Activated CD4-positive, alpha-beta T cell treated with anti-CD3 and anti-CD28 coated beads, Interleukin-2, amount 10 ng/mL, durations not matched to agents 24 days and 14 days (primary cell): ENCODE measurements at places on chromosomes 13 and 19. TPM values are rescaled to one million over a fixed set of nuclear protein-coding genes. Genes with fewer than 3 reads are reported as not detected.

GRCh38 chr19:1171755-1172352 is 2.2 kb downstream of the SBNO2 start:
- no peaks in the 10 kb centered on the region for H3K27me3 ChIP-seq
- H3K4me1 ChIP-seq, result peaks cover 21% of the 10 kb centered on the region
- no peak for DNase-seq
- H3K4me3 ChIP-seq, result peak overlapping the region; percentile 27

DNA sequence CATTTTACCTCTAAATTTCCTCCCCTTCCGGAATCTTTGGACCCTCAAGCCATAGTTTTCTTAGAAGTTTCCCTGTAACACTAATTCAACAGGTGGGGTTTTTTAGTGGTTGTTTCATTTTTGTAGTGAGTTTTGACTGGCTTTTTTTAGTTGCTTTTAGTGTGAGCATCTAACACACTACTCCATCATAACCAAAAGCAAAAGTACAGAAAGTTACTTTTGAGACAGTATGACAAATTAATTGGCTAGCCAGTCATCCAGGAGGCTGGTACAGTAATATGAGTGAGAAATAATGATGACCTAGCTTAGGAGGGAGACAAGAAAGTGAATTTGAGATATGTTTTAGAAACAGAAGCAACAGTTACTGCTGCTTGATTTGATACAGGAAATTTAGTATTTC is 71.5 kb downstream of the DNAJC15 start:
- no peak overlapping the region for H3K4me3 ChIP-seq
- peak overlapping the region; percentile 14 for H3K27ac ChIP-seq
- H3K27me3 ChIP-seq, result no peaks in the 10 kb centered on the region

DNA sequence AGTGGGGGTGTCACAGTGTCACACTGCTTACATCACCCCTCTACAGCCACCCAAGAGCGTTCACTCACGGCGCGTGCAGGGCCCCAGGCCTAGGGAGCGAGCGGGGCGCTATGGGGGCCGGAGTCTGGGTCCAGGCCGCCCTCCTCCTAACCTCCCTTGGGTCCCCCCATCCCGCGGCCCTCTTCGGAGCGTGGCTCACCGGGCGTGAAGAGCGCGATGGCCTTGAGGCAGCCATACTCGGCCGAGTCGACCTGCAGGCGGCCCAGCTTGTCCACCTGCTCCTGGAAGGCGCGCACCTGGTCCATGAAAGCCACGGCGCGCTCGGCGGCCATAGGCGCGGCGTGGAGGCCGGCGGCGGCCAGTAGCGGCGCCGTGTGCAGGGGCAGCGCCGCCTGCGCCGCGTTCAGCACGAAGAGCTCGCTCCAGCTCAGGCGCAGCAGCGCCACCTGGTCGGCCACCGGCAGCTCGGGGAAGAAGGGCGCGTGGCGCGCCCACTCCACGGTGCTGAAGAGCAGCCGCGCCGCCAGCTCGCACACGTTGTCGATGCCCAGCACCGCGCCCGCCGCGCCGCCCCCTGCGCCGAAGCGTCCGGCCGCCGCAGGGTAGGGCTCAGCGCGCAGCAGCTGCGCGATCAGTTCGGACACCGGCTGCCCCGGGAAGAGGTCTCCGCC is 9.4 kb downstream of the OCEL1 start:
- peak overlapping the region; percentile 84 for H3K4me3 ChIP-seq
- peak; percentile 93 for DNase-seq
- H3K27me3 ChIP-seq, result no peaks in the 10 kb centered on the region
- peaks cover 9% of the 10 kb centered on the region for H3K36me3 ChIP-seq

GRCh38 chr19:42069619-42070351 is at the start of gene GRIK5:
TSS of gene GRIK5 (minus strand) at chr19:42070206. CDS start at chr19:42065770, 4,436 bp downstream.
- H3K4me3 ChIP-seq, result peak within 1 kb of the TSS; percentile 39
- DNase-seq, result no peak
- H3K27ac ChIP-seq, result no peak within 1 kb of the TSS
- H3K36me3 ChIP-seq, result no peaks in the 10 kb centered on the region

- H3K36me3 ChIP-seq, result peaks cover 2% of the 10 kb centered on the region
- H3K4me1 ChIP-seq, result peaks cover 28% of the 10 kb centered on the region
- peak; percentile 74 for DNase-seq
- H3K4me3 ChIP-seq, result peak overlapping the region; percentile 57
- H3K27me3 ChIP-seq, result peaks cover 15% of the 10 kb centered on the region
Measured at GRCh38 chr13:111011899-111012298, 97.0 kb upstream of the ANKRD10 start.

The ARL11 gene
- total RNA-seq, result 0.65 and 0.76 TPM in 2 replicates

DNA sequence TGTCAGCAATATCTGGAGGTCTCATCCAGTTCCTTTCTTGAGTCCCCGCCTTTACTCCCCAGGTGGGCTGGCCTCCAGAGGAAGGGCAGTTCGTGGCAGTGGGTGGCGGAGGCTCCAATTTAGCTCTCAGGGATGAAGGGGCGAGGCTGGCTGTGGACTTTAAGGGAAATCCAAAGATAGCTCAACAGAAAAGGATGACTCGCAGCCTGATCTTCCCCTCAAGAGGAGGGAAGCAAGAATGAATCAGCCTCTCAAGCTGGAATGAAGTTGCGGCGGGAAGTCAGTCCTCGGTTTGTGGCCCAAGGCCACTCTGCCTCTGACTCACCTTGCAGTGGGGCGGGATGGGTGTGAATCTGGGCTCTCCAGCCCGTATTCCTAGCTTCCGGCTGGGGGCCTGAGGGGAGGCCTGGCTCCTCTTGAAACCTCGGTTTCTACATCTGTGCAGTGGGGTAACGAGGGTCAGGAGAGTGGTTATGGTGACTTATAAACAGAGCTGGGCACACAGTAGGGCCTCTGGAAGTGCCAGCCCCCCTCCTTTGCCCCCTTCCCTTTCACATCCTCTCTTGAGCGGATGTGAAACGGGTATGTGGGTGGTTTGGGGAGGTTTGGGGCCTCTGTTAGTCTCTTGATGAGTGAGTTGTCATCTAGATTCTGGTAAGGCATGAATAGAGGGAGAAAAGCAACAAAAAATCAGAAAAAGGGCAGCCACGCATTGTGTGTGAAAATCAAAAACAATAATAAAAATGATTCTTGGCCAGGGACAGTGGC is 10.5 kb upstream of the SMG9 start:
- peak overlapping the region; percentile 88 for H3K27ac ChIP-seq
- DNase-seq, result peak; percentile 93
- peaks cover 79% of the 10 kb centered on the region for H3K36me3 ChIP-seq
- H3K27me3 ChIP-seq, result no peaks in the 10 kb centered on the region
- peaks cover 87% of the 10 kb centered on the region for H3K4me1 ChIP-seq

The GRIK5 gene
- total RNA-seq, result 3.9 and 4.9 TPM in 2 replicates

GRCh38 chr19:55080968-55081769 is 5.5 kb downstream of the EPS8L1 start:
- peak overlapping the region; percentile 85 for H3K4me3 ChIP-seq
- H3K27ac ChIP-seq, result peak overlapping the region; percentile 89
- peaks cover 37% of the 10 kb centered on the region for H3K27me3 ChIP-seq
- H3K36me3 ChIP-seq, result peaks cover 3% of the 10 kb centered on the region
- DNase-seq, result peak; percentile 98

DNA sequence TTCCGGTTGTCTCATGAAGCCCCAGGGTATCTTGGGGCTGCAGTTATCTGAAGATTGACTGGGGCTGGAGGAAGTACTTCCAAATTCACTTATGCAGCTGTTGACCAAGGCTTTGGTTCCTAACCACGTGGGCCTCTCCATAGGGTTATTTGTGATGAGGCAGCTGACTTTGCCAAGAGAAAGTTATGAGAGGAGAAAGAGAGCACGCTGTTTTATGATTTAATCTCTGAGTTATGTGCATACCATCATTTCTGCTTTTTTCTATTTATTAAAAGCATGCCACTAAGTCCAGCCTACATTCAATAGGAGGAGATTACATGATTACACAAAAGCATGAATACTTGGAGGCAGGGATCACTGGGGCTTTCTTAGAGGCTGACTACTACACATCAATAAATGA is 215.5 kb downstream of the NHLRC3 start:
- H3K4me3 ChIP-seq, result no peak overlapping the region
- DNase-seq, result no peak
- H3K4me1 ChIP-seq, result peaks cover 2% of the 10 kb centered on the region

DNA sequence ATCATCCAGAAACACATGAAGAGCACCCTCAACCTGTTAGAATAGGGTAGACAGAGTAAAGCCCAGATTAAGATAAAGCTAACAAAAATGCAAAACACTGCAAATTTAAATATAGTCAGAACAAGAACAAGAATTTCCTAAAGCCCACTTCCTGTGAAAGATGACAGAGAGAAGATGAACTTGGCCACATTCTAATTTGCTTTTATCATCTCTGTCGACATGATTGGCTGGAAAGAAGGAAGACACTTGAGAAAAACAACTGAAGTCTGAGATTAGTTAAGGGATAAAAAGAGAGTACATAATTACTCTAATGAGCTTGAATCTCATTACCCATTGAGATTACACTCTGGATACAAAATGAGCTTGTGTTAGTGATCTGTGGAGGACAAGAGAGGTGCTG is 537.6 kb downstream of the KLF5 start:
- no peaks in the 10 kb centered on the region for H3K36me3 ChIP-seq
- no peak for DNase-seq
- H3K27ac ChIP-seq, result no peak overlapping the region
- no peak overlapping the region for H3K4me3 ChIP-seq
- peaks cover 2% of the 10 kb centered on the region for H3K27me3 ChIP-seq
- H3K4me1 ChIP-seq, result peaks cover 7% of the 10 kb centered on the region

DNA sequence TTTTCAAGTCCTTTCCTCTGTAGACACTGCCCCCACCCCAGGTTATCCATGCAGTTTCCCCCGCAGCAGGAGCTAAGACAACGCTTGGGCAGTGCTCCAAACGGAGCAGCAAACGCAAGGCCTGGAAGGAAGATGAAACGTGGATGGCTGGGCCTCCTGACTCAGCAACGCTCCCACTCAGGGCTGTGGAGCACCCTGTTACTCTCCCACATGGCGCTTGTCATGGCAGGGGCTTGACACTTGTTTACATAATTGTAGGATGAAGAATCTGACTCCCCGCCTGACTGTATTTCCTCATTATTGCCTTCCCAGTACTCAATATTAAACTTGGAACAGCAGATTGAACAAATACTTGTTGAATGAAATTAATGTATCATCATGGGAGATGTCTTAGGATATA is 799 bp upstream of the C1QTNF9B start:
- peaks cover 30% of the 10 kb centered on the region for H3K27me3 ChIP-seq
- no peak for DNase-seq
- peaks cover 6% of the 10 kb centered on the region for H3K4me1 ChIP-seq
- no peak overlapping the region for H3K27ac ChIP-seq
- H3K36me3 ChIP-seq, result no peaks in the 10 kb centered on the region

- H3K27ac ChIP-seq, result no peak overlapping the region
- H3K4me3 ChIP-seq, result no peak overlapping the region
- peaks cover 26% of the 10 kb centered on the region for H3K36me3 ChIP-seq
- DNase-seq, result no peak
- no peaks in the 10 kb centered on the region for H3K27me3 ChIP-seq
- peaks cover 8% of the 10 kb centered on the region for H3K4me1 ChIP-seq
Measured at GRCh38 chr13:112790735-112791641, 101.2 kb downstream of the ATP11A start.

DNA sequence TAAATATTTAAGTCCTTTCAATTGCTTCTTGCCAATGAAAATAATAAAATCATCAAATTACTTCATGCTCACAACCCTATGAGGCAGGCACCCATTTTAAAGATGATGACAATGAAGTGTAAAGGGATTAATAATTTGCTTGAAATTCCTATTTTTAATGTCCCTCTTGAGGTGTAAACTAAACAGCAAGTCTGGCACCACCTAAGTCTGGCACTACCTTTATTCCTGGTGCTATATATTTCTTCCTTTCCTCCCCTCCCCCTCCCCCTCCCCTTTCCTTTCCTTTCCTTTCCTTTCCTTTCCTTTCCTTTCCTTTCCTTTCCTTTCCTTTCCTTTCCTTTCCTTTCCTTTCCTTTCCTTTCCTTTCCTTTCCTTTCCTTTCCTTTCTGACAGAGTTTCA is 42.2 kb downstream of the FLT1 start:
- no peak overlapping the region for H3K27ac ChIP-seq
- peaks cover 3% of the 10 kb centered on the region for H3K27me3 ChIP-seq
- DNase-seq, result no peak
- peaks cover 20% of the 10 kb centered on the region for H3K36me3 ChIP-seq
- peaks cover 1% of the 10 kb centered on the region for H3K4me1 ChIP-seq

DNA sequence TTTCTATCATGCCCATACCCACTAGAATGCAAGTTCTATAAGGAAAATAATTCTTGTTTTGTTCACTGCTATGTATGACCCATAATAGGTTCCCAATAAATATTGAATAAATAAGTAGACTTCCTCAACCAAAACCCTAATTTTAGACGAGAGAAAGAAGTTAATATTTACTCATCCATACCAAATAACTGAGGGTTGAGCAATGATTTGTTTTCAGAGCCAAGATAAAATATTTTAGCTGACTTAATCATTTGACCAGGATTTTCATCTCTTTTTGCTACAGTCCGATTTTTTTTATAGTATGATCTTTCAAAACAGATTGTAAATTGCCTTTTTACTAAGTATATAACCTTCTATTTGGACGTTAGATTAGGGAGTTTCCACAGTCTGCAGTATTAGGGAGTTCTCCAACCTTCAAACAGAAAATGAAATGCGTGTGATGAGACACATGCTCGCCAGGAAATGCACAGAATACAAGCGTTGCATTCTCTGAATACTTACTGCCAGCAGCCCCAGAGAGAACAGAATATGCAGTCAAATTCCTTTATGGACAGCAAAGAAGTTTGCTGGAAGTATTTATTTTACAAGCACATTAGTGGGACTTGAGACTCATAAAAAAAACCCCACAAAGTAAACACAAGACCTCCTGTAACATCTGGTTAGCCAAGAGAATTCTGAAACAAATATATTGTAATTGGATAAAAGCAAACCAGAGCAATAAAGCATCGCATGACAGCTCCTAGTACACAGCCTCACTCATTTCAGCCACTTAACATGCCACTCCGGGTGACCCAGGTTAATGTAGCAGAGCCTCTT is 230.0 kb downstream of the MYO16 start:
- H3K27me3 ChIP-seq, result no peaks in the 10 kb centered on the region
- no peak for DNase-seq
- H3K27ac ChIP-seq, result no peak overlapping the region
- no peaks in the 10 kb centered on the region for H3K36me3 ChIP-seq

The TRPC4 gene
- not detected in 2 replicates for total RNA-seq

The PSMC4 gene
- total RNA-seq, result 192 and 193 TPM in 2 replicates

The NKPD1 gene
- total RNA-seq, result 0.16 and 0.28 TPM in 2 replicates

The SOX21 gene
- total RNA-seq, result not detected in 2 replicates

GRCh38 chr13:25827831-25828465 is 223.9 kb downstream of the SHISA2 start:
- H3K4me3 ChIP-seq, result no peak overlapping the region
- H3K4me1 ChIP-seq, result peaks cover 2% of the 10 kb centered on the region
- peaks cover 2% of the 10 kb centered on the region for H3K27me3 ChIP-seq
- H3K27ac ChIP-seq, result no peak overlapping the region
- DNase-seq, result no peak
- H3K36me3 ChIP-seq, result no peaks in the 10 kb centered on the region
